ENCODE measurements at places on chromosomes 7 and 10. TPM values are rescaled to one million over a fixed set of nuclear protein-coding genes. Genes with fewer than 3 reads are reported as not detected.

DNA sequence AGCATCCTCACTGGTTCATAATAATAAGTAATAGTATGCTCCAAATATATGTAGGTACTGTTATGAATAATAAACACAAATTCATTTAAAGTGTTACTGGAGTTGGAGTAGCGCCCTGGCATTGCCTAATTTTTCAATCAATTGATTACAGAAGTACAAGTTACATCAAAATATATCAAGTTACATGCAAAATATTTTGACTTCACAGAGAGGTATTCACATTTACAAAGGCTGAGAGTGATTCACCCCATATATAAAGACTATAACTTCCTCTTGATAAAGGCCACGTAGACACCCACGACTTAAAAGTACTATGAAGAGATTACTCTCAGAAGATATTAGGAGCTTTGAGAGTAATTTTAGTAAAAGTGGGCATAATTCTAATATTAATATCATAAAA lies 13.6 kb upstream of the COL17A1 start:
- DNase-seq: no peak

DNA sequence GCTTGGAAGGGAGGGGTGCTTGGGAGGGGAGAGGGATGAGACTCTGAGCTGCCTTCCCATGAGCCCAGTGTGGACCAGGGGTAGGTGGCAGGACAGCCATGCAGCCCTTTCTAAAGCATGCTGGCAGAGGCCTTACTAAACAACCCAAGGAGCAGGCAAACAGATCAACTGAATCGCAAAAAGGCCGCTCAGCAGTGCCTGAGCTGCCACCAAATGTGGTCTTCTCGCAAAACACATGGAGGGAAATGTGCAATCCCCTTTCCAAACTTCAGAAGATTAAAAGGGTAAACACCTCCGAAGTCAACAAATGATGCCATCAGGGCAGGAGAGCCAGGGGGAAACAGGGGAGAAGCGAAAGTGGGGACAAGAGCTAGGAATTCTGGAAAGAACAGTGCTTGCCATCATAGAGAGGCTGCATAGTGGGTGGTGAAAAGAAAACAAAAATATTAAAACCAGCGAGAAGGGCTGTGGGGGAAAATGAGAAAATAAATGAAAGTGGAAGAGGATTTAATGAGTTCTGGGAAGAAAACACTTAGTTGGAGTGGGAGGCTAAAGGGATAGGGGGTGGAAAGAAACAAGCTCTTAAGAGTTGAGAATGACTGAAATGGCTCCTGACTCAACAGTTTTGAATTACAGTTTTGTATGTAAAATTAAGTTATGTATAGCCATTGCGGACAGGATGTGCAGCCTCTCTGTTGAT lies 62.2 kb upstream of the ZNF32 start:
- DNase-seq: no peak

- DNase-seq: no peak
Measured at GRCh38 chr10:74792726-74793125, 33.7 kb upstream of the KAT6B start.

NAPEPLD gene
- total RNA-seq: 27.7 TPM

DNA sequence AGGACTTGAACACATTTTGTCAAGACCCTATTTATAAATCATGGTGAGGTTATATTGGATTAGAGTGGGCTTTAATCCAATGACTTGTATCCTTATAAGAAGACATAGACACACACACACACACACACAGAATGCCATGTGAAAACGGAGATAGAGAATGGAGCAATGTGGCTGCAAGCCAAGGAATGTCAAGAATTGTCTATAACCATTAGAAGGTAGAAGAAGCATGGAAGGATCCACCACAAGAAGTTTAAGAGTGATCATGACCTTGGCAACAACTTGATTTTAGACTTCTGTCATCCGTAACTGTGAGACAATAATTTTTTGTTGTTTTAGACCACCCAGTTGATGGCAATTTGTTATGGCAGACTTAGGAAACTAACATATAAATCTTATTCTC lies 514.2 kb downstream of the TFEC start:
- no peak for DNase-seq

DNA sequence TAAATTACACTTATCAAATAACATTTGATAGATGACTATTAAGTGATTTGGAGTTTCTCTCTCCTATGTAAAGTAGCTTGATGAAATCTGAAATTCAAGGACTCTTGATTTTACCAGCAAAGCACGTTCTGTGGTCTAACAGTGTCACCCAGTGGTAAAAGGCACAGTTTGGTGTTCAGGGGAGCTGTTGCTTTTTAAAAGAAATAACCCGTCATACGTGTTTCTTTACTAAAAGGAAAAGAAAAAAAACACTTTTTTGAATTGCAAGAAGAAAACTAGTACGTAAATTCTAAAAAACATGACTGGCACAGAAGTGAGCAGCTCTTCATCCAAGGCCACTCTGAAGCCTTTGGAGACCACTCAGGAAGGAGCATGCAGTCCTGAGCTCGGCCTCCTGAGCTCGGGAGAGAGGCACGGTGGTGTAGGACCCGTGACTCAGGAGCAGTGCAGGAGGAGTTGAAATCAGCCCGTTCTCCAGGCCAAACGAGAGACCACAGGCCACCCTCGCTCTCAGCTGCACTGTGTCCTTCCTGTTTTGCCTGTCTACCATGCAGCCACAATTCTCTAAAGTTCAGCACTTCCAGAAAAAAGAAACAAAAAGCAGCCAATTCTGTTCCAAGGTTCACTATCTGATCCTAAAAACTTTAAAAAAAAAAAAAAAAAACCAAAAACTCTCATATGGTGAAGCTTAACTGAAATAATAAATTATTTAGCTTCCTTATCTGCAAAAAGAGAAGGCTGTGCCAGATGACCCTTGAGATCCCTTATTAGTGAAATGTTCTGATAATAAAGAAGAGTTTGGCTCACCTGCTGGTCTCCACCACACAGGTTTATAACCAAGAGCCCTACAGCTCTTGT lies 212.6 kb upstream of the FRMD4A start:
- DNase-seq: no peak

LRRC17 gene
- total RNA-seq: 24.6 TPM

DNA sequence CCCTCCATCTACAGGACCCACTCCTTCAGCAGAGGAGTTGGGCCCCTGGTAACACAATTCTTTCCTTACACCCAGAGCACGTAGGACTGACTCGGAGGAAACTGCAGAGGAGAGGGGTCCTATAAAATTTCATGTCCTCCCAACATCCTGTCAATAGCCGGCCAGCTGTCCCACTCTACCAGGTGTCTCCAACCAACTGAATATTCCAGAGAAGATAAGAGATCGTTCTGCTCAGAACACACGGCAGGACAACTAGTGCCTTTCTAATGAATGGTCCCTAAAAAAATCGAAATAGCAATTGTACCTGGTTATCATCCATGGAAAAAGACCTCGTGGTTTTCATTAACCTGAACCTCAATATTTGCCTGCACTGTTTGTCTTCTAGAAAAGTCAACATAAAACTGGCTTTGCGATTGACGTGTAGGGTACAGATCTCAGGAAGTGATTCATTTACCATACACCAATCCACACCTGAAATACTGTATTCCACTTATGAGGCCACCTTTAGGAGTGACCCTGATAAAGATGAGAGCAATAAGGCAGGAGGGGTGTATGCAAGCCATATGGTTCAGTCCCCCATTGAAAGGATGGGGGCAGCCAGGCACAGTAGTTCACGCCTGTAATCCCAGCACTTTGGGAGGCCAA lies 111.7 kb downstream of the PARP12 start:
- no peak for DNase-seq

AHCYL2 gene
- total RNA-seq: 28.3 TPM

DNA sequence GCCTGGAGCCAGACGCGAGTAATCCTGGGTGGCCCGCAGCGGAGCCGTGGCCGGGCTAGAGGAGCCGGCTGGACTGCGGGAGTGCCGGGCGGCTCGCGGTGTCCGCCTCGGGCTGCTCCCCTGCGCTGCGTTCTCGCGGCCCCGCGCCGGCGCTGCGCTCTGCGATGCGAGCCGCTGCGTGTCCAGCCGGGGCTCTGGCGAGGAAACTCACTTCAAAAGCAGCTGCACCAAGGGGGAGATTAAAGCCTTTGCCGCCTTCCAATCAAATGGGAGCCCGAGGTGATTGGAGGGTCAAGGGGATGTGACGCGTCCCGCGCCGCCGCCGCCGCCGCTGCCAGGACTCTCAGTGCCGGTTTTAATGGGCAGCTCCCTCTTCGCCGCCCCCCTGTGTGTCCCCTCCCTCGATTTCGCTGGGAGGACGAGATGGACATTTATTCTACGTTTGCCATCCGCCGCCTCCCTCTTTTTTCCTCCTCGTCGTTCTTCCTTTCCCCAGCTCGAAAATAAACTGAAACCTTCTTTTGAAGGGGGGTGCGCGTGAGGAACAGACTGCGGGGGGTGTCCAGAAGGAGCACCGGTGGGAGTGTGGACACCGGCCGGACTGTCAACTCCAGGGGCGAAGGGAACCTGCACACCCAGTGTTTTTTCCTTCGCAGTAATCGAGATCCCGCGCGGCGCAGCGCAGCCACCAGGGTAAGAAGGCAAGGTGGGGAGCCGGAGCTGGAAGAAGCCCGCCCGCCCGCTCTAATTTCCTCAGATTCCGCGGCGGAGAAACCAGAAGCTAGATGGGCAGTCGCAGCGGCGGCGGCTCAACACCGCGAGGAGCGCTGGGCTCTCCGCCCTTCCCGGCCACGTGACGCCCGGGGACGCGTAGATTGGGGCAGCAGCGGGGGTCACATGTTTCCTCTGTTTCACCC lies at the start of gene ZNF503:
Gene ZNF503, minus strand, starts transcription at position 196 of the 917 bp plus-strand sequence. CDS start 345 bp downstream, outside the sequence.
- DNase-seq: peak; percentile 91

DNA sequence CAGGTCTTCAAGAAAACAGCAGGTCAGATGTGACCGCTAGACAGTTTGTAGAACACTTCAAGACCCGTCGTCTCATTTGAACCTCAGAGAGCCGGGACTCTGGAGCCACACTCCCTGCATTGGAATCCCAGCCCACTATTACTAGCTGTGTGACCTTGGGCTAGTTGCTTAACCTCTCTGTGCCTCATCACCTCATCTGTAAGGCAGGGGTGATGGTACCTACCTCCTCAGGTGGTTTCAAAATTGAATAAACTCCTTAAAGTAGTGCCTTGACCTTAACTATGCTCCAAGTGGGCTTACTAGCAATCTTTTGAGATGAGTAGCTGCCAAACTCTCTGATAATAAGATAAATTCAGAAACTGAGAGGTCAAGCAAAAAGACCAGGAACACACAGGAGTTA lies 43.8 kb downstream of the OGDH start:
- no peak for DNase-seq

MEOX2 gene
- 9.9 TPM for total RNA-seq

DNA sequence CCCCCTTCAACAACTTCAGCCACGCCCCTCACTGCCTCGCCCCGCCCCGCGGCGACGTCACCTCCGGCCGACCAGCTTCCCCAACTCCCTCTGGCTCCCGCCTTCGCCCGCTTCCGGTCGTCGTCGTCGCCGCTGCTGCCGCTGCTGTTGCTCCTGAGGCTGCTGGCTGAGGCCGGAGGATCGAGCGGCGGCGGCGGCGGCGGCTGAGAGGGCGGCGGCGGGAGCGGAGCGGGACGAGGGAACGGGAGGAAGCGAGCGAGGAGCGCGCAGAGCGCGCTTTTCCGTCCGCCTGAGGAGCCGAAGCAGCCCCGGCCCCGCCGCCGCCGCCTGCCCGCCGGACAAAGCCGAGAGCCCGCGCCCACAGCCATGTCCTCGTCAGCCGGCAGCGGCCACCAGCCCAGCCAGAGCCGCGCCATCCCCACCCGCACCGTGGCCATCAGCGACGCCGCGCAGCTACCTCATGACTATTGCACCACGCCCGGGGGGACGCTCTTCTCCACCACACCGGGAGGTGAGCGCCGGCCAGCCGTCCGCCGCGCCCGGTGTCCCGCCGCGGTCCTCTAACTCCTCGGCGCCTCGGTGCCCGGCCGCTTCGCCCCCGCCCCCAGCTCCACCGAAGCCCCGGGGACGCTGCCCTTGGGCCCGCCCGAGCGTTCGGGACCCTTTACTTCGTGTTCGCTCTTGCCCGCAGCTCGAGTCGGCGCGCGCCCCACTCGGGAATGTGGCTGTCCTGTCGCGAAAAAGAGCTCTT lies at the start of gene EIF4EBP2:
Gene EIF4EBP2, plus strand, starts transcription at position 110 of the 751 bp plus-strand sequence. Its CDS starts 257 bp downstream, at position 367.
- peak; percentile 90 for DNase-seq

DNA sequence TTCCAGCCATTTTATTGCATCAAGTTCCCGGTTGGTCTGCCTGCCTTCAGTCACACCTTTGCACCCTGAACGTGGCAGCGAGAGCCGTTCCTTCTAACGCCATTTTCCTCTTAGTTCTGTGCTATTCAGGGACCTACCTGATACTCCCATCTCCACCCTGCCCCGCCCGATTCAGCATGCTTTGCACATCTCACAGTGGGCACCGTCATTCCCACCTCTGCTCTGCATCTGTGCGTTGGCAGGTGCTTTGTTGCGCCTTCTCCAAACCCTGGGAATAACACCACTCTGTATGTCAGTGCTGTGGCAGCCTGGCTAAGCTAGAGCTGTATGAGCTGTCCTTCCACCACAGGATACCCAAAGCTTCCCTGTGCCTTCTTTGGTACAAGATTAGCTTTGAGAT lies 96.8 kb downstream of the ACTR3B start:
- DNase-seq: no peak

SORCS1 gene
- total RNA-seq: 0.27 TPM

DNA sequence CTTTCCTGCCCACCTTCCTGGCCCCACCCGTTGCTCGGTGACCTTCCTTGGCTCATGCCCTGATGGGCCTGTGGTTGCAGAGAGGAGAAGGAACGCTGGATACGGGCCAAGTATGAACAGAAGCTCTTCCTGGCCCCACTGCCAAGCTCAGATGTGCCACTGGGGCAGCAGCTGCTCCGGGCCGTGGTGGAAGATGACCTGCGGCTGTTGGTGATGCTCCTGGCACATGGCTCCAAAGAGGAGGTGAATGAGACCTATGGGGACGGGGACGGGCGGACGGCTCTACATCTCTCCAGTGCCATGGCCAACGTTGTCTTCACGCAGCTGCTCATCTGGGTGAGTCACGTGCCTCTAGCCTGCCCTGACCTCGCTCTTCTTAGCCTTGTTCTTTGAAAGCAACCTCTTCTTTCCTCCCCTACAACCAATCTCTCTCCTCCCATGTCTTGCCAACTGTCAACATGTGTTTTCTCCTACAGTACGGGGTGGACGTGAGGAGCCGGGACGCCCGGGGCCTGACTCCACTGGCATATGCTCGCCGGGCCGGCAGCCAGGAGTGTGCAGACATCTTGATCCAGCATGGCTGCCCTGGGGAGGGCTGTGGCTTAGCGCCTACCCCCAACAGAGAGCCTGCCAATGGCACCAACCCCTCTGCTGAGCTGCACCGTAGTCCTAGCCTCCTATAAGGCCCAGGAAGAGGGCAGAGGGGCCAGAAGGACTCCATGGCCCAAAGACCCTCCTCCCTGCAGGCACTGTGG lies 24.1 kb downstream of the GBX1 start:
- DNase-seq: no peak

Measured in thoracic aorta (tissue), 2 donors.